ENCODE measurements at places on chromosomes 7 and 10.

GRCh38 chr10:21509341-21510240 lies 15.9 kb downstream of the SKIDA1 start:
- DNase-seq = no peak

GRCh38 chr10:52020702-52021101 lies 293.4 kb upstream of the DKK1 start:
- no peak for DNase-seq

DNA sequence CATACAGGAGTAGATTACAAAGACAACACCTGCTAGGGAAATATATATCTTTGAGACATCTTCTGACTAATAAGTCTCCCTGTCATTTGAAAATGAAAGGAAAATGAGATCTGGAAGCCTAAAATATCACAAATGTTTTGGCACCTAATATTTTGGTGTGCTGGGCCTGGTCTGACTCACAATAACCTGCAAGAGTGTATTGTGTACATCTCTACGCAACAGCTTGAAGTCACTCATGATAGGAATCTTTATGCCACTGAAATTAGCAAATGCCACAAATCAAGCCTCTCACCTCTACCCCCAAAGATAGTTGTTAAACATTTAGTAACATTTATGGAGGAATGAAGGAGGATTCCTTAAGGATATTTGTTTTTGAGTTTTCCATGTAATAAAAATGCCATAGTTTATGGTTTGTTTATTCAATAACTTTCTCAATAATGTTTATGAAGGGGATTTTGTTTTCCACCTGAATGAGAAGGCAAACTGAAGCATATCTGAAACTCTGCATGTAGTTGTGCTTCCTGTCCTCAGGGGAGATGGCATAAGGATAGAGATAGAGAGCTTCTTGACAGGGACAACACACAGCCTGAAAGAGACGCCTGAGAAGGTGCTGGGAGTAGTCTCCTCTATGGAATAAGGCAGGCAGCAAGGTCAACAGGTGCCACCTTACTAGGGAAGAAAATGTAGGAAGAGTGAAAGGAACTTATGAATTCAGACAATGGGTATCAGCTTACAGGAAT lies 197.4 kb downstream of the AHR start:
- DNase-seq = no peak

GRCh38 chr10:30705101-30705624 lies 75.6 kb upstream of the LYZL2 start:
- no peak for DNase-seq

DNA sequence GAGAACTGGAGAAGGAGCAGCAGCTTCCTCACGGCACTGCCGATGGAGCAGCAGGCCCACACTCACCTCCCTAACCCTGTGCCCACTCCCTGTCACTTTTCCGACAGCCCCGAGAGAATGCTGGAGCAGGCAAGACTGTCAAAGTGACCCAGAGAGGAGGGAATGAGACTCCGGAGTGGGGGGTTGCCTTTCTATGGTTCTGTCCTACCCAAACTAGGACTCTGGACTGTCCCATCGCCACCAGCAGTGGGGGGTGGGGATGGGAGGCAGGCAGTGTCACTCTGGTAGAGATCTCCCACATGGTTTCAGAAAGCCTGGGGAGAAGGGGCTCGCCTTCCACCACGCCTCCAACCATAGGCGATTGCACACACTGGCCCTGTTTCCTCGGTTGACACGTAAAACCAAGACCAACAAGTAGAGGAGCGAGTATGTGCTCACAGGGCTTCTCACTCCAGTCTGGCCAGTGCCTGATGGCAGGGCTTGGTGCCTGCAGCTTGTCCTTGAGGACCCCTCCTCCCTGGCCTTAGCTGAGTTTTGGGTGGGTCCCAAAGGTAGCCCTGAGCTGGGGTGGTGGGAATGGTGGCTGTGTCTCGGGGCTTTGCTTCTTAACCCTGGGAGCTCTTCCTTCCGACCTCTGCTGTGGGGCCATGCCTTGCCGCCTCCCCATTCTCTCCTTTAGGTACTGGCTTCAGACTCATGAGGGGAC lies 148.5 kb downstream of the PTPN20 start:
- no peak for DNase-seq

GRCh38 chr10:29185050-29185449 lies 103.8 kb upstream of the LYZL1 start:
- no peak for DNase-seq

- DNase-seq = no peak
Measured at GRCh38 chr7:147569116-147569913, 1021.3 kb upstream of the C7orf33 start.

GRCh38 chr10:5631936-5632335 lies 34.5 kb downstream of the ASB13 start:
- no peak for DNase-seq

DNA sequence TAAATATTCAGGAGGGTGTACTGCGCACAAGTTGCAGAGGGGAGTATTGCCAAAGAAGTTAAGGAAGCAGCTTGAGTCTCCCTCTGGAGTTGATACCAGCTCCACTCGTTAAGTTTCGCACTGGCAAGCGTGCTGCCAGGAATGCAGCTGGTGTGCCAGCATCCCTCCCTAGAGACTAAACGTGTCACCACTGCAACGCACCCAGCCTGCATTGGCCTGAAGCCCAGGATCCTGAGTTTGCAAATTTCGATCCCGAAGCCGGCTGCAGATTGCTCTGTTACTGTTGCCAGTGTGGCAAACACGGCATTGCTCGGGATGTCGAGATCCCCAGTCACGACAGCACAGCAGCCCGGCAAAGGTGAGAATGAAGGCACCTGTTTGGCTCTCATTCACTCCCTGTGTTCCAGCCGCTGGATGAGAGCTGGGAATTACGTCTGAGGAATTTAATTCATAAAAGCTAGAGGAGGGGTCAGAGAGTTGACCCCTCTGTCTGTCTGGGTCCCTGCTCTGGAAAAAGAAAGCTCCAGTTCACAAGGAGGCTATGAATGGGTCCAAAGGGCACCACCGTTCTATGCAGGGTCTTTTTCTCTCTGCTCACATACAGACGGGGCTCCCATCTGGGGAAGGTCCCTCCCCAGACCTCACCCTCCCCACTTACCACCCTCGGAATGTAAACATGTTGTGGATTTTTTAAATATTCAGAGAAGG lies 61.0 kb downstream of the NRP1 start:
- peak; percentile 0 for DNase-seq

DNA sequence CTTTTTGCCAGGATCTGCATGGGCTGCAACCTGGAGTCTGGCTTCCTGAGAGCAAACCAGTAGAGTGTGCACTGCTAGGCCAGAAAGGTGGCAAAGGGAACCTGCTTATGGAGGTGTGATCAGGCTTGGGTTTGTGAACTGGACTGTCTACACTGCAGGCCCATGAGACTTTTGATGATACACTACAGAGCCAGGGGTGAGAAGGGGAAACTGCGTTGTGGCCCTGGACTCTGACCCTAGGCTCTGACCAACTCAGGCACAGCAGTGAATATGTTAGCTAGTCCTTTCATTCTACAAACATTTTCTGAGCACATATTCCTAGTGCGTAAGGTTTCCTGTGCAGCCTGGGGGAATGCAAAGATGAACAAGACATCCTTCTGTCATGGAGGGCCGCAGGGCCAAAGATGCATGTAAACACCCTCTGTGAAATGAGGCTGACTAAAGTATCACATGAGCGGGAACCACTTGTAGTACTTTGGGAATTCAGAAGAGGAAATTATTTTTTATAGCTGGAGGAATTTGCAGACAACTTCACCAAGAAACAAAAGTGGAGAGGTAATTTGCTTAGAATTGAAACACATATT lies 63.8 kb upstream of the HPS1 start:
- DNase-seq = no peak

- DNase-seq = no peak
Measured at GRCh38 chr7:3446786-3447185, 145.7 kb downstream of the SDK1 start.

GRCh38 chr7:30080818-30081217 lies 52.6 kb downstream of the PLEKHA8 start:
- DNase-seq = no peak

- no peak for DNase-seq
Measured at GRCh38 chr7:117158941-117159697, 163.7 kb downstream of the WNT2 start.

GRCh38 chr7:16421333-16422102 lies at the start of gene CRPPA:
Gene CRPPA, minus strand, starts transcription at chr7:16421538. Its CDS starts 216 bp downstream, at chr7:16421322.
- DNase-seq = peak; percentile 59

- DNase-seq = no peak
Measured at GRCh38 chr7:4225361-4225771, 456.7 kb upstream of the FOXK1 start.

DNA sequence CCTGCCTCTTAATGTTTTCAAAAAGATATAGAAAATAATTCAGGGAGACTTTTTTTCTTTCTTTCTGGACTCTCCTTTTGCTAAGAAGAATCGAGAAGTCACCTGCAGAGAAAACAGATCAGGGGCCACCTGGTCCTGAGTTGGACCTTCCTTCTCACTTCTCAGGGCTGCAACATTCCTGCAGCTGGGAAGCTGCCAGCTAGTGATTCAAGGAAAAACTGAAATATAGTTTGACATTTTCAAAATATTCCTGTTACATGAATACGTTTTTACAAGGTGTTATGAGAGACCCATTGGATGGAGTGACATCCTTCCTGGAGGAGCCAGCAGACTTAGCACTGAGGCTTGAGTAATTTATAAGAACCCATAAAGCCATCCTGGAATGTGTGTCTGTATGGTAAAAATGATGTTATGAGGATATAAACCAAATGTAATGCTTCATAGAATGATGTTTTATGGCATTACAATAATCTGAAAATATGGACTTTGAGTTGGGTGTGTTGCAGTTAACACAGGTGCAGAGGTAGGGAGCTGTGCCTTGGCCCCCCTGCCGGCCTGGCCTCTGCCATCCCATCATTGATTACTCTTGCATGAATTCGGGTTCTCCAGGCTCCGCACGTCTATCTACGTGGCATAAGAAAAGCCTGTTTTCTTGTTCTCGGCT lies 149.7 kb downstream of the PAXIP1 start:
- DNase-seq = no peak

Data from NCI-H524 (cell line).